ENCODE measurements at places on chromosomes 5 and 9. TPM values are rescaled to one million over a fixed set of nuclear protein-coding genes. Genes with fewer than 3 reads are reported as not detected.

GRCh38 chr9:6715755-6716643 is 41.8 kb upstream of the KDM4C start:
- H3K36me3 ChIP-seq: no peaks in the 10 kb centered on the region
- DNase-seq: no peak
- no peak overlapping the region for H3K27ac ChIP-seq
- no peak overlapping the region for H3K4me3 ChIP-seq
- peaks cover 5% of the 10 kb centered on the region for H3K4me1 ChIP-seq

DNA sequence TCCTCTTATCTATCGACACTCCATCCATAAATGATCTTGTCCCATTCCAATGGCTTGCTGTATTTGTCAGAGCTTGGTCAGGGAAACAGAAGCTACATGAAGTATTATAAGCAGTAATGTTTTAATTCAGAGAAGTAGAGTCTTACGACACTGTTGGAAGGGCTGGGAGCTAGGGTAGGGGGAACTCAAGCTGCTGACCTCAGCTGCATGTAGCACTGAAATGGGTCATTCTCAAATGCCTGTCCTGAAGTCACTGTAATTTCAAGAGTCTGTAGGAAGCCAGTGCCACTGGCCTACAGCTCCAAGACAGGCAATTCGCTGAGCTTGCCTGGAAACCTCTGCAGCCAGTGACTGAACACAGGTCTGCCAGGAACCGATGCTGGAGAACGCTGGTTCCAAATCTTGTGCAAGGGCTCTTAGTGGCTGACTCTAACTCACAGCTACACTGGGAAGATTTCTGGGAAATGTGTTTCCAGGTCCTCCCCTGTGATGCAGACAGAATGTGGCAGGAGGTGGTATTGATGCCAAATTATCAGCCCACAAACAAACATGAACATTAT is 532.4 kb downstream of the CCDC171 start:
- no peak overlapping the region for H3K4me3 ChIP-seq
- H3K27ac ChIP-seq: no peak overlapping the region
- H3K27me3 ChIP-seq: no peaks in the 10 kb centered on the region
- H3K36me3 ChIP-seq: no peaks in the 10 kb centered on the region

DNA sequence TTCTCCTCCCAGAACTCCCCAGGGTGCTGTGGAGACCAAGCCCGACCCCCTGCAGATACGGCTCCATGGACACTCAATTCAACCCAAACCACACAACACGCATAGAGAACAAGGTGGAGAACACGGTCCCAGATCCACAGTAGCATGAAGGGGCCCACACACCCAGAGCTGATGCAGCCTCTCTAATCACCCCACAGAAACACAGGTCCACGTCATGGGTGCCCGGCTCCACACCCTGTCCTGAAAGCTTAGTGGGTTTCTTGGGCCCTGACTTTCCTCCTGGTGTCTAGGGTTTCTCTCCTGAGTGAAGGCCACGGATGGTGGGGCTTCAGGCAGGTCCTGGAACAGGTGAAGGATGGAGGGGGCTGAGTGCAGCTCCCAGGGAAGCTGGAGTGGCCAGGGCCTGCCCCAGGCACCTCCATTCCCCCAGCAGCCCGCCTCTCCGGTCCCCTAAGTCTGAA is 1.5 kb upstream of the SLC23A1 start:
- peak overlapping the region; percentile 24 for H3K4me3 ChIP-seq
- DNase-seq: no peak
- H3K27me3 ChIP-seq: no peaks in the 10 kb centered on the region
- peaks cover 26% of the 10 kb centered on the region for H3K4me1 ChIP-seq

- peaks cover 49% of the 10 kb centered on the region for H3K27me3 ChIP-seq
- no peak overlapping the region for H3K4me3 ChIP-seq
- DNase-seq: no peak
- H3K36me3 ChIP-seq: no peaks in the 10 kb centered on the region
- no peak overlapping the region for H3K27ac ChIP-seq
- peaks cover 11% of the 10 kb centered on the region for H3K4me1 ChIP-seq
Observed at GRCh38 chr5:6402939-6403338, 24.6 kb upstream of the MED10 start.

NAIP gene
- 3.6 TPM for total RNA-seq

SPAG8 gene
- 0.36 TPM for total RNA-seq

IFNA2 gene
- total RNA-seq: not detected

DNA sequence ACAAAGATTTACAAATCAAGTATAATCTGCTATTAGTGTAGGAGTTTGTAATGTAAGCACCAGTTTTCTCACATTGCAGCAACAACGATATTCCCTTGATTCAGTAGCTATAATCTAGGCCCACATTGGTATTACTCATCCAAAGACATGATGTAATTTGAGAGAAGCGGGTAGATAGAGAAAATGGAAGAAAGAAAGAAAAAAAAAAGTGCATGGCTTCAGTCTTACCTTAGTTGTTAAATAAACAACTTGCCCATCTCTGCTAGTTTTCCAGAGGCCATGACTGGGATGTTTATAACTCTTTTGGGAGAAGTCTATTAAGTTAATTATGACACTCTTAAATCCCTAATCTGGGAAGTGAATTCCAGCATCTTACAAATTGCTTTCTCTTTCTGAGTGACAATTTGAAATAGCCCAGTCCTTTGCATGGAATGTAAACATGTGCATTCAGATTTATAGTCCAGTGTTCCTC is 2.8 kb downstream of the MELK start:
- 0 out of 2 replicates have a peak overlapping the region, but pooled peaks have one; percentile 13 for H3K4me3 ChIP-seq
- H3K27ac ChIP-seq: peak overlapping the region; percentile 54
- H3K27me3 ChIP-seq: no peaks in the 10 kb centered on the region
- peaks cover 10% of the 10 kb centered on the region for H3K4me1 ChIP-seq
- DNase-seq: no peak

DNA sequence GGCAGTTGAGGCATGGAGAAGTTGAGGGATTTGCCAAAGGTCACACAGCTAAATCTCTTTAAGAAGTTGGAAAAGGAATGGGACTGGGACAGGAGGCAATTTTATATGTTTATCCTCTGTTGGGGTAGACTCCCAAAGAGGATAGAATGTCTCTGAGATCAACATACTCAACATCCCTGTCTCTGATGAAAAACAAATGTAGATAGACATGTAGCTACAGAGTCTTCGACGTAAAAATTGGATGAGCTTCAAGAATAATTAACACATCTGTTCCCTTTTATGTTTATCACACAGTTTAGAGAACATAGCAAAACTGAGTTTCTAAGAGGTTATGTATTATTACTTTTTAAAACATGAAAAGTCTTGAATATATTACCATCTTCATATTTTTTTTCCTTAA is 204.6 kb upstream of the CD180 start:
- H3K4me3 ChIP-seq: no peak overlapping the region
- DNase-seq: no peak
- H3K27ac ChIP-seq: no peak overlapping the region
- no peaks in the 10 kb centered on the region for H3K4me1 ChIP-seq
- no peaks in the 10 kb centered on the region for H3K27me3 ChIP-seq

PTGES gene
- not detected for total RNA-seq

- H3K27me3 ChIP-seq: peaks cover 18% of the 10 kb centered on the region
- no peaks in the 10 kb centered on the region for H3K36me3 ChIP-seq
- H3K27ac ChIP-seq: no peak overlapping the region
- H3K4me3 ChIP-seq: no peak overlapping the region
- H3K4me1 ChIP-seq: no peaks in the 10 kb centered on the region
Observed at GRCh38 chr9:35859310-35859989, 10.8 kb downstream of the OR13J1 start.

- H3K27me3 ChIP-seq: peaks cover 55% of the 10 kb centered on the region
- no peaks in the 10 kb centered on the region for H3K4me1 ChIP-seq
- H3K4me3 ChIP-seq: no peak overlapping the region
- no peak overlapping the region for H3K27ac ChIP-seq
- no peaks in the 10 kb centered on the region for H3K36me3 ChIP-seq
- DNase-seq: no peak
Observed at GRCh38 chr5:1545126-1545804, 21.5 kb upstream of the LPCAT1 start.

GRCh38 chr9:108056805-108057386 is 567.3 kb upstream of the KLF4 start:
- H3K36me3 ChIP-seq: no peaks in the 10 kb centered on the region
- H3K4me1 ChIP-seq: no peaks in the 10 kb centered on the region
- no peak for DNase-seq
- no peaks in the 10 kb centered on the region for H3K27me3 ChIP-seq

GRCh38 chr5:89396278-89396954 is 513.4 kb upstream of the MEF2C start:
- H3K27ac ChIP-seq: peak overlapping the region; percentile 69
- H3K4me1 ChIP-seq: peaks cover 19% of the 10 kb centered on the region
- DNase-seq: peak; percentile 47
- no peaks in the 10 kb centered on the region for H3K27me3 ChIP-seq

DNA sequence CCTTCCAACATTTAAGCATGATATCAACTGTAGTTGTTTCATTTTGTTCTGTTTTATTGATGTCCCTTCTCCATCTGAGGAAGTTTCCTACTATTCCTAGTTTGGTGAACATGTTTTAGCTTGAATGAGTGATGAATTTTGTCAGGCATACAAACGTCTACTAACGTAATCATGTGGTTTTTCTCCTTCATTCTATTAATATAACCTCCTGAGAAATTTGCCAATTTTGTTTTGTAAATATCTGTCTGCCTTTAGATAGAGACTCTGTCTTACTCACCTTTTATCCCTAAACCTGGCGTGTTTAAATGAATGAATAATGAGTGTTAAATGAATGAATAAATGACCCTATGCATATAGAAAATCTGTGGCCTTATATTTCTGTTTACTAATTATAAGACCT is 26.5 kb upstream of the NREP start:
- no peak overlapping the region for H3K4me3 ChIP-seq
- H3K27me3 ChIP-seq: no peaks in the 10 kb centered on the region
- no peak for DNase-seq
- H3K36me3 ChIP-seq: no peaks in the 10 kb centered on the region
- no peak overlapping the region for H3K27ac ChIP-seq
- H3K4me1 ChIP-seq: no peaks in the 10 kb centered on the region

DCP2 gene
- 111 TPM for total RNA-seq

FOXD4L6 gene
- not detected for total RNA-seq

DNA sequence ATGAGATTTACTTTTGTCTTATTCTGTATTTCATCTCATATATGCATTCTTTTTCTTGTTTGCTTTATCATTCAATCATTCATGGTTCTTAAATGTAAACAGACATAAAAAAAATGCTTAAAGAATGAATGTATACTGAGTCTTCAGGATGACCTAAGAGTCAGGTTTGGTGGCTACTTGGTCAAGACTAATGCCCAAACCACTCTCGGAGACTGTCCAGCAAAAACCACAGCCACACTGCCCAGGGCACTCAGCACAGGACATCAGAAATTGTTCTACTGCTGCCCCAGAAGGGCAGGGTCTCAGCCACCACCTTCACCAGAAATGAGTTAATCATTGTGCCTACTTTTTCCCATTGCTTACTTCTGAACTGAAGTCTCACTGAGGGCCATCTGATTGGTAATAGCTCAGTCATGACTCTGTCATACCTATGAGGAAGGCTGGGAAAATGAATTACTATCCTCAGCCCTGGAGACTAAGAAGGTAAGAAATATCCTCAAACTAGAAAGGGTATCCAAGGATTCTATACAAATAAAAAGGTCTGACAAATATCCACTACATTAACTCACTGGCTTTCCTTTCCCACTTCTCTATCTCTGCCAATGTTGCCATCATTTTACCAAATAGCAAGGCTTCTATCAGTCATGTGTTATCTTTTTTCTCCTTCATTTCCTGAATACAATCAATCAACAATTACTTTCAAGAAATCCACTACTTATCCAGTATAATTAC is 236.1 kb downstream of the CETN3 start:
- H3K4me3 ChIP-seq: no peak overlapping the region
- no peaks in the 10 kb centered on the region for H3K27me3 ChIP-seq
- H3K36me3 ChIP-seq: no peaks in the 10 kb centered on the region
- no peak for DNase-seq

DNA sequence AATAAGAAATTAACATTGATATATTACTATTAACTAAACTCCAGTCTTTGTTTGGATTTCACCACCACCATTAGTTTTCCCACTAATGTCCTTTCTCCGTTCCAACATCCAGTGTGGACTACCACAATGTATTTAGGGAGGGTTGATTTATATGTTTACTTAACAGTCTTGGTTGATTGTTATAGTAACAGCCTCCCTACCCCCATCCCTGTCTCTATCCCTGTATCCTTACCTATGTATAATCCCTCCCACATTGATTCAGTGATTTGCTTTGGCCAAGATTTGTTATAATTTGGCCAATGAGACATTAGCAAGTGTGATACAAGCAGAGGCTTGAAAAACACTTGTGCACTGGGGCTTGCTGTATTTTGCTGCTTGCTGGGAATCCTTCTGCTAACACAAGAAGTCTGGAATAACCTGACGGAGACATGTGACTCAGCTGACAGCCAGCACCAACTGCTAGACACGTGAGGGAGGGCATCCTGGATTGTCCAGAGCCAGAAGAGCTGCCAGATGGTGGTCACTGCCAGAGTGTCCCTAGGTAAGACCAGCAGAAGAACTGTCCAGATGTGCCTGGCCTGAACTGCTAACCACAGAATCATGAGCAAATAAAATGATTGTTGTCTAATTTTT is 51.2 kb upstream of the TCF7 start:
- peaks cover 27% of the 10 kb centered on the region for H3K27me3 ChIP-seq
- no peaks in the 10 kb centered on the region for H3K36me3 ChIP-seq
- no peak for DNase-seq
- no peak overlapping the region for H3K4me3 ChIP-seq
- H3K27ac ChIP-seq: no peak overlapping the region

DNA sequence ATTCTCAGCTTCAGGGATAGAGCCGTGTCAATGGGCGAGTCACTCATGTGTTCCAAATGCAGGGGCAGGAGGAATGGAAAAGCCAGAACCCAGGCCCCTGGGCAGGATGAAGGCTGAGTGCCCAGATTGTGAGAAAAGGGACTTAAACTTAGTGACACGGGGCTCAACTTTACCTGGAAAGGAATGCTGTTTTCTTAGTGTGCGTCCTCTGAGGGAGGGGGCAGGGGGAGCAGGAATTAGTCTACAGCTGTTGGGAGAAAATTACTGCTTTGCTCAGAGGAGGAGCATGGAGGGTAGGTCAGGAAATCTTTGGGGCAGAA is 14.6 kb downstream of the HK3 start:
- no peak for DNase-seq
- no peaks in the 10 kb centered on the region for H3K36me3 ChIP-seq
- H3K4me3 ChIP-seq: no peak overlapping the region
- no peak overlapping the region for H3K27ac ChIP-seq
- H3K27me3 ChIP-seq: peaks cover 52% of the 10 kb centered on the region

DNA sequence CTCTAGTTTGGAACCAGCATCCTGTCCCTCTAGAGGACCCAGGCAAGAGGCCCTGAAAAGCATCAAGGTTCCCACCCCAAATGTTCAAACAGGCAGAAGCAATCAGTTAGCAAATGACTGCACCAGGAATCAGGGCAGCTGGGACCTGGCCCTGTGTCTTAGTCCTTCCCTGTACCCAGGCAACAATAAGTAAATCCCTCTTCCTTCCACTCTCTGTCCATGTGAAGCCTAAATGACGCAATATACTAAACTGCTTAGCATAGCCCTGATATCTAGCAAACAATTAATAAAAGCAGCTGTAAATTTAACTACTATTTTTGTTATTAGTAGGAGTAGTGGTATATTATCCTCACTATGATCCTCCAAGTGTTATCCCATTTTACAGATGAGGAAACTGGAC is 13.2 kb upstream of the ADRA1B start:
- no peak overlapping the region for H3K4me3 ChIP-seq
- DNase-seq: no peak
- no peaks in the 10 kb centered on the region for H3K4me1 ChIP-seq
- no peaks in the 10 kb centered on the region for H3K36me3 ChIP-seq
- no peaks in the 10 kb centered on the region for H3K27me3 ChIP-seq

GRCh38 chr5:14186059-14186830 is 43.1 kb downstream of the TRIO start:
- H3K4me3 ChIP-seq: no peak overlapping the region
- no peaks in the 10 kb centered on the region for H3K4me1 ChIP-seq
- peaks cover 9% of the 10 kb centered on the region for H3K27me3 ChIP-seq
- no peak overlapping the region for H3K27ac ChIP-seq

TPM2 gene
- total RNA-seq: 6.9 TPM
